ENCODE measurements at places on chromosomes 3 and 15.

DNA sequence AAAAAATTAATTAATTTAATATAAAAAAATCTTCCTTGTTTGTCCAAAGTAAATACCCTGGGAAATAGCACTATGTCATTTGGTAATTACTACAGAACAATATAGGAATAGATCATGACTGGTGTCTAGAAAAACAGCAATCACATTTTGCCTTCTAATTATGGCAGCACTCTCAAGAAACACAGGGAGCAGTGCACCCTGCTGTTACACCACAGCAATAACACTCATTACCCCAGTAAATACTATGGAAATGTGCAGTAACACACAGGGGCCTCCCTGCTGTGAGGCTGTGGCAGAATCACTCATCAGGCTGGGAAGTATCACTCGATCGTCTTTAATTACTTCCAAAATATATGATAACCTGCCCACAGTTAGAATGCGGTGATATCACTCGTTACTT is 646.0 kb downstream of the TUSC7 start:
- DNase-seq: no peak

DNA sequence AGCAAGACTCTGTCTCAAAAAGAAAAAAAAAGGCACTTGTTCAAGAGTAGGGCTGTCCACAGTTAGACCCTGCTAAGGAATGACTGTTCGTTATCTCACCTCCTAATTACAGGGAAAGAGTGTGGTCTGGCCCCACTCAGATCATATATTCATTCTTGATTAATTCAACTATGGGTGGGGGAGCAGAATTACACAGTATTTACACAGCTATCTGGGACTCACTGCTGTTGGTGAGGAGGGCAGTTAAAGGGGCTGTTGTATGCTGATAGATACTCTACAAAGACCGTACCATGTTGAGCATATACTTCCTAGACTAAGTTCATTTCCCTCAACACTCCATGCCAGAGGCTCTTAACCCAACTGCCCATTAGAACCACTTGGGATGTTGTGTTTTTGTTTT is 3.8 kb upstream of the ZNF620 start:
- no peak for DNase-seq

- DNase-seq: no peak
Measured at GRCh38 chr3:102087236-102087635, 237.9 kb downstream of the NFKBIZ start.

GRCh38 chr3:131705558-131706051 is 202.8 kb upstream of the MRPL3 start:
- DNase-seq: no peak

GRCh38 chr3:58085616-58086015 is 77.4 kb downstream of the FLNB start:
- no peak for DNase-seq

All from CD4-positive, alpha-beta memory T cell (primary cell).